ENCODE measurements at places on chromosomes 16 and 17.
A peak's percentile ranks its signal among the peaks of the same experiment; 100 is the strongest.

- DNase-seq: no peak
Measured at GRCh38 chr16:53666786-53667415, 36.8 kb downstream of the RPGRIP1L start.

GRCh38 chr17:80569924-80570323 lies 25.3 kb downstream of the RPTOR start:
- no peak for DNase-seq

GRCh38 chr16:49875806-49876715 lies 20.1 kb upstream of the ZNF423 start:
- DNase-seq: no peak

DNA sequence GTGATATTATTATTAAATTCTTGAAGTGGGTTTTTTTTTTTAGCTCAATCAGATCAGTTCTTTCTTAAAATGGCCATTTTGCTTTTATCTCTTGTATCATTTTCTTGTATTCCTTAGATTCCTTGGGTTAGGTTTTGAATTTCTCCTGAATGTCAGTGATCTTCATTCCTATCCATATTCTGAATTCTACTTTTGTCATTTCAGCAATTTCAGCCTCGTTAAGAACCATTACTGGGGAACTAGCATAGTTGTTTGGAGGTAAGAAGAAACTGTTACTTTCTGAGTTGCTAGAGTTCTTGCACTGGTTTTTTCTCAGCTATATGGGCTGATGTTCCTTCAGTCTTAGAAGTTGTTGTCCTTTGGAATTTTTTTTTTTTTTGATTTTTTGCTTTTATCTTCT lies 293.1 kb downstream of the MAP2K4 start:
- DNase-seq: no peak

- DNase-seq: peak; percentile 13
Measured at GRCh38 chr16:17166095-17166494, 304.7 kb downstream of the XYLT1 start.

- no peak for DNase-seq
Measured at GRCh38 chr17:61159221-61159814, 240.3 kb upstream of the TBX2 start.

DNA sequence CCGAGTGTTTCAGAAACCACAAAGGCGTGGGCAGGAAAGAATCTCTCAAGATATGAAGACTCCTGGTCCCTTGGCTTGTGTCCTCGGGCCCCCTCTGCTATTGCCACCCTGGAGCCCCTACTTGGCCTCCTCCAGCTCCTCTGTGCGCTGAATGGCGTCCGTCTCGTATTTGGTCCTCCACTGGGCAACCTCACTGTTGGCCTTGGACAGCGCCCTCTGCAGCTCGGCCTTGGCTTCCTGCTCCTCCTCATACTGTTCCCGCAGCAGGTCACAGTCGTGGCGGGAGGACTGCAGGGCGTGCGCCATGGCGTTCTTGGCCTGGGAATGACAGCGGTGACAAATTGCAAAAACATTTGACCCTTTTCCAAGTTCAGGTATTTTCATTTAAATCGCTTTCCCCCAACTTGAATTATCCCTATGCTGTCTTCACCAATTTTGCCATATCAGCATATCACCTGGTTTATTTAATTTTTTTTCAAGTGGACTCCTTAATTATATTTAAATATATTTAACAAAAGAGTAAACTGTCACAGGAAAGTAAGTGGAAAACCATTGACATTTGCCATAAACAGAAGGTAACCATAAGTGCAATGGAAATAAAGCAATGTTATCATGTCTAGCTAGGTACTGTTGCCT lies 59.7 kb downstream of the MYH13 start:
- DNase-seq: no peak

DNA sequence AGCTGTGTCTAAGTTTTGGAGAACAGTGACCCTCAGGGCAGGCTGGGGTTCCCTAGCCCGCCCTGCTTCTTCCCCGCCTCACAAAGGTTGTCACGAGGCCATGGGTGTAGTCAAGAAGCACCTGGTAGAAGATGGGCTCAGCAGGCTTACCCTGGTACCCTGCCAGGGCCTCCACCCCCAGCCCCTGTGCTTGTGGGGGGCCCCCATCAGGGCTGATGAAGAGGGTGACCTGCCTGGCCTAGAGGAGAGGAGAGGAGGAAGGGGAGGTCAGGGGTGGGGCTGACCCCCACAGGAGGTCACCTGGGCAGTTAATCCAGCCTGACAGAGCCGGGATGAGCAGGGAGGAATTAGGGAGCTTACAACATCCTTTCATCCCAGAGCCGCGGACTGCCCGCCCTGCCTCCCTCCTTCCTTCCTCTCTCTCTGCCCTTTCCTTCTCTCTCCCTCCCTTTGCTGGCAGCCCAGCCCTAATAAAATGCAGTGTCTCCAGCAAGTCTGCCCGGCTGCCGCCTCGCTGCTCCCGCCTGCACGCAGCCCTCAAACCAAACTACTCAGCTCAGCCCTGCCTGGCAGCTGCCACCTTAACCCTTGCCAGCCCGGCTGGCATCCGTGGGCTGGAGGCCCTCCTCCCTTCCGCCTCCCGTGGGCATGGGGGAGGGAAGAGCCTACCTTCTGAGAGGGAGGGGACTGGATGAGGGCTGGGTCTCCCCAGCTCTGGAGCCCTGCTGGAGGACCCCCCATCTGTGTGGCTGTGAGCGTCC lies 7.2 kb downstream of the DLX3 start:
- no peak for DNase-seq

DNA sequence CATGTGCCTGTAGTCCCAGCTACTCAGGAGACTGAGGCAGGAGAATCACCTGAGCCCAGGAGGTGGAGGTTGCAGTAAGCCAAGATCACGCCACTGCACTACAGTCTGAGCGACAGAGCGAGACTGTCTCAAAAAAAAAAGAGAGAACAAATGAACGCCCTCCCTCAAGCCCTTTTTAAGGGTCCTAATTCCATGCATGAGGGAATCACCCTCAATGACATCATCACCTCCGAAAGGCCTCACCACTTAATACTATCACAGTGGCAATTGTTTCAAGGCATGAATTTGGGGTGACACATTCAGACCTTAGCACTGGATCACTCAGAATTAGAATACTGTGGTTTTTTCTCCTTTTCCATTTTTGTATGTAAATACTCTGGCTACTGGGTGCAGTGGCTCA lies 57.8 kb downstream of the CHD9NB start:
- no peak for DNase-seq

DNA sequence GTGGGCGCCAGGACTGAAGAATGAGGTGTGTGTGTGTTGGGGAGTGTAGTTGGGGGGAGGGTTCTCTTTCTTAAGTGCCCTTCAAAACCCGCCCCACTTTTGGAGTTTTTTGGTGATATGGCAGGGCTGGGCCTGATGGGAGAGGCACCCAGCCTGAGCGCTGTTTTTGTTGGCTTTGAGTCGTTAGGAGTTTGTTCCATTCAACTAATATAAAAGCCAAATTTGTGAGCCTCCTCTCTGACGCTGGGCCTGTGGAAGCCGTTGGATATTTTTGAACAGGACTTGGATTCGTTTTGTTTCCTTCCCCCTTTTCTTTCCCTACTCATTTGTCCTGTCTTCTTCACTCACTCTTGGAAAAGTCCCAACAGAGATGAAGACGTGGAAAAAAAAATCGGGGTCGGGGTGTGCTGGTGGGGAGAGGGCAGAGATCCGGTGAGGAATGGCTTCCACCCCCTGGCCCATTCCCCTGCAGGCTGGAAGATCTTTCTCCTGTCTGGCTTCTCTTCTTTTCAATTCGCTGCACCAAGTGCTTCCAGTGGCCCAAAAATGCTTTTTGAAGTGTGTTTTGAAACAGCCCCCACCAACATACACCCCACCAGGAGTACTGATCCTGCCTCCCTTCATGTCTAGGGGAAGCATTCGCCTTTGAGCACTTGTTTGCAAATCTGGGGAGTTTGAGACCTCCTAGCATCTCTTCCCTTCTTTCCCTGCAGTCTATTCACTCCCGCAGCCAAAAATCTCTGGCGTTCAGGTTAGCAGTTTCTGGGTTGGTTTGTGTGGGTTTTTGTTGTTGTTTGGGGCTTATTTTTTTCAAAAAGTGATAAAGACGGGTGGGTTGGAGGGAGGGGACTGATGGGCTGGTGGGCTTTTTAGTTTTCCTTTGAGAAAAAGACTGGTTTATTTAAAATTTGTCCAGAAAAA lies 2.6 kb downstream of the FZD2 start:
- DNase-seq: no peak

DNA sequence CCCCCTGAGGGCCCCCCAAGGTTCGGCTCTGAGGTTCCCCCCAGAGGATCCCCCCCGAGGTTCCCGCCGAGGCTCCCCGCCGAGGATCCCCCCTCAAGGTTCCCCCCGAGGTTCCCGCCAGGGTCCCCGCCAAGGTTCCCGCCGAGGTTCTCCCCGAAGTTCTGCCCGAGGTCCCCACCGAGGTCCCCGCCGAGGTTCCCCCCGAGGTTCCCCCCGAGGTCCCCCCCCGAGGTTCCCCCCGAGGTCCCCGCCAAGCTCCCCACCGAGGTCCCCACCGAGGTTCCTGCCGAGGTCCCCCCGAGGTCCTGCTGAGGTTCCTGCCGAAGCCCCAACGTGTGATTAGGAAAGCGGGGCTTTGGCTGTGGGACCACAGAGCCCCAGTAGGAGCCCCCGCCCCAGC lies 32.2 kb upstream of the SSTR5 start:
- no peak for DNase-seq

DNA sequence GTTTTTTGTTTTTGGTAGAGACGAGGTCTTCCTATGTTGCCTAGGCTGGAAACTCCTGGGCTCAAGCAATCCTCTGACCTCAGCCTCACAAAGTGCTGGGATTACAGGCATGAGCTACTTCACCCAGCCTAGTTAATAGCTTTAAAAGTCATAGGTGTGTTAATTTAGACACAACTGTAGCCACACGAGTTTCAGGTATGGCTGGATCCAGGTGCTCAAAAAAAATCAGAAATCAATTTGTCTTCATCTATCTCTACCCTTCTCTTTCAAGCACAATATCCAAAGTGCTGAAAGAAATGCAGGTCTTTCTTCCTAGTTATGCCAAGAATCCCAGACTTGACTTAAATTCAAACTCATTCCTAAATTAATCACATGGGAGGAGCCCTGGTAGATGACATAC lies 23.9 kb upstream of the C16orf87 start:
- no peak for DNase-seq

- peak; percentile 60 for DNase-seq
Measured at GRCh38 chr17:81189670-81190530, 23.9 kb upstream of the AATK start.

DNA sequence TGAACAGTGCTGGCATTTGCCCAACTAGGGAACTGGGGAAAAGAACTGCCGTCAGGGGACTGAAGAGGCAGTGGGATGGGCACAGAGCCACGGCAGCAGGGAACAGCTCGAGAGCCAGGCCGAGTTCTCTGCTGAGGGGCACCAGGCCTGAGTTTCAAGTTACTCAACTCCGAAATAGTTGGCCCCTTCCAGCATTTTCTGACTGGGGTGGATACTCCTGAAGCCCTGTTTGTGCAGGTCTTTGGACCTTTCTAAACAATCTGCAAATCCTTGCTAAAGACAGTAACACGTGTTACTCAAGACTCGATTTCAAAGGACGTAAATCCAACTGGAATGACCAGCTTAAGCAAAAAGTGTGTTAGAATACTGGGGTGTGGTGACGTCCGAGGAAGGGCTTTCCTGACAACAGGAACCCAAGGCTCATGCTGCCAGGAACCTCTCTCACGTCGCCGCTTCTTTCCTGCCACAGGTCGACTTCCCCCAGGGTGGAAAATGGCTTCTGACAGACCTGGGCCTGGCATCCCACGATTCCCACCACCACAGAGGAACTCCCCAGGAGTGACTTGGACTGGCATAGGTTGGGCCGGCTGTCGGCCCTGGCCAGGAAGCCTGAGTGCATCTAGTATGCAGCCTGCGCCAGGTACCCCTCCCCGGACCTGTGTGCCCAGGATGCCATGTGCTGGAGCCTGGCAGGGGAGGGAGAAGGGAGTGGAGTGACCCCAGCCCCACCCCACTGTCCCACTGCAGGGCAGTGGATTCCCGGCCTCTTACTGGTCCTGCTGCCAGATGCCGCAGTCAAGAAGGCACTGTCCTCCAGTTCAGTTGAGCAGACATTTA lies 71.9 kb downstream of the N4BP1 start:
- DNase-seq: peak; percentile 28

GRCh38 chr17:1222321-1222720 lies 42.5 kb upstream of the ABR start:
- DNase-seq: no peak

GRCh38 chr16:20849589-20850390 lies 43.5 kb downstream of the REXO5 start:
- DNase-seq: peak; percentile 73

GRCh38 chr17:35080536-35080935 lies 17.0 kb upstream of the RFFL start:
- no peak for DNase-seq

GRCh38 chr17:21174186-21174585 lies 39.8 kb downstream of the TMEM11 start:
- no peak for DNase-seq

DNA sequence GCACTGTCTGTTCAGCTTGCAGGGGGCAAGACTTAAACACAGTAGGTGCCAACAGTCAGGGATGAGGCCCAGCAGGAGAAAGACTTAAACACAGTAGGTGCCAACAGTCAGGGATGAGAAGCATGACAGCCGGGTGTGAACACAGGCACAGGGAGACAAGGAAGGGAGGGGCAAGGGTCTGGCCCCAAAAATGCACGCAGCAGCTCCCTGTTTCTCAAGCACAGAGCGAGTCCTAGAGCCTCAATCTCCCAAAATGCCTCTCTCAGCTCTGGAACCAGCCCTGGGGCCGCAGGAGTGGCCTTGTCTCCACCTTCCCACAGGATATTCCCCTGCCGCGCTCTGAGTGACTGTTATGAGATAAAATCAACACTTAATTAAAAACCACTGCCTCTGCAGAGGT lies 66.4 kb downstream of the DYNLRB2 start:
- no peak for DNase-seq

DNA sequence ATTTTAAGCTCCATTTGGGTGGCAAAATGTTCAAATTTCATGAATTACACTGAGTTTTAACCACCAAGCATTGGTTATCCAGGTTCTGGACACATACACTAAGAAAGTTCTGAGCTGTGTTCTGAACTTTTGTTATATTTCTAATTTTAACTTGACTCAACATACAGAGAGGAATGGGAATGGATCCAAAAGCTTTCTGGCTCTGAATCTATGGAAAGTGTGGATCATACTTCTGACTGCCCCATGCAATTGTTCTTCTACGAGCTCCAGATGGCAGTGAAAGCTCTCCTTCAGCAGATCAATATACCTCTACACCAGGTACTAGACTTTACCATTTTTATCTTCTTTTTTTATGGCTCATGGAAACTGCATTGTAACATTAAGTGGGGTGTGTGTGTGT lies 113.0 kb upstream of the NOG start:
- DNase-seq: no peak

DNA sequence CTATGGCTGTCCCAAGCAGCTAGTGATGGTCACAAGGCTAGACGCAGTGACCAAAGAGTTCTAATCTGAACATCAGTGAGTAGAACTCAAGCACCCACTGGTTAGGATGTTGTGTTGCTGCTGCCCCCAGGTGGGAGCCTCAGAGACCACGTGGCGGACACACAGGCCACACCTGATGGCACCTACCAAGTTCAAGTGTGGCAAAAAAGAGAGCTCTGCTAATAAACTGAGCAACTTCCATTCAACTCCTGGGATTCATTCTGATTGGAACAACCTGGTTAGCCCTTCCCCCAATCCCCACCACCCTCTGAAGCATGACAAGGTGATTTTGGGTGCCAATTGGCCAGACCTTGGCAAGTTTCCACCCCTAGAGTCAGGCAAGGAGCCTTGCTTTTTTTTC lies 3.5 kb upstream of the LCMT1 start:
- DNase-seq: peak; percentile 14

Data from lung microvascular endothelial cell (primary cell).